Activated naive CD8-positive, alpha-beta T cell treated with anti-CD3 and anti-CD28 coated beads for 36 hours (primary cell): ENCODE measurements at places on chromosomes 11 and 22. TPM values are rescaled to one million over a fixed set of nuclear protein-coding genes. Genes with fewer than 3 reads are reported as not detected.
A peak's percentile ranks its signal among the peaks of the same experiment; 100 is the strongest.

THRSP gene
- not detected for total RNA-seq

RASL10A gene
- total RNA-seq = 0.58 TPM

SAA4 gene
- total RNA-seq = not detected

OR5A1 gene
- total RNA-seq = not detected

INPPL1 gene
- total RNA-seq = 69.5 TPM

TIGD3 gene
- 0.49 TPM for total RNA-seq

MEI1 gene
- 23.4 TPM for total RNA-seq

ASPHD2 gene
- 15.9 TPM for total RNA-seq

RFPL3 gene
- not detected for total RNA-seq

DNA sequence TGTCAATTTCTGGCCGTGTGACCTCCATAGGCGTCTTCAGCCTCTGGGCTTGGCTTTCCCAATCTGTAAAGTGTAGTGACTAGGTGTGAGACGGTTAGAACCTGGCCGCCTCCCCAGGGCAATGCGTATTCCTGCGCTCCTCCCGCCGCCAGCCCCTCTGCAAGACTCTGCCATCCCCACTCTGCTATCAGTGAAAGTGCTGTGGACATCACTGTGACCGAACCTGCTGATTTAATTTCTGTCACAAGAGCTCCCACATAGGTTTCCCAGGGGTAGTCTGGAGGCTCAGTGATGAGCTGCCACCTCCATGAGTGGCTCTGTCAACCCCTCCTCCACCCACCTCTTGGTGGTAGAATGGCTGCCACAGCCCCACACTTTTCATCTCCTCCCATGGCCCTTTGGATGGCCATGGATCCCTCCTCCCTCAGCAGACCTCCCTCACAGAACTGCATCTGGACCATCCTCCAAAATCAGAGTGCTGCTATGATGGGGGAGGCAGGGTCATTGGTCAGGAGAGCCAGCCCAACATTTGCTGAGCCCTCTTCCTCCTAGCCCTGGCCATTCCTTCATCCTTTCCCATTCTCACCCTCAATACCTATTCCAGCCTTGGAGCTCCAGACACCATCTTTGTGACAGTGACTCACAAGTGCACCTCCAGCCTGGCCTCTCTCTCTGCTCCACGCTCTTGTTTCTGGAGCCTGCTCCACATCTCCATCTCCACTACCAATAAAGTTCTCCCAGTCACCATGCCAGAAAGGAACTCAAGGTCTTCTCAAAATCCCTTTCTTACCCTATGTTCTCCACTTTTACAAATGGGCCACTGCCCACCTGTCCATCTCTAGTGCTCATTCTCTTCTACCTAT is 1.5 kb upstream of the GSC2 start:
- no peak overlapping the region for H3K27ac ChIP-seq
- H3K27me3 ChIP-seq = peaks cover 75% of the 10 kb centered on the region
- peaks cover 5% of the 10 kb centered on the region for H3K4me1 ChIP-seq
- no peaks in the 10 kb centered on the region for H3K36me3 ChIP-seq

- H3K36me3 ChIP-seq = no peaks in the 10 kb centered on the region
- H3K27ac ChIP-seq = no peak overlapping the region
- no peak overlapping the region for H3K4me3 ChIP-seq
Observed at GRCh38 chr11:132137981-132138313, 767.5 kb downstream of the NTM start.

GRCh38 chr11:120633616-120634393 is 122.3 kb downstream of the GRIK4 start:
- no peak for DNase-seq
- no peak overlapping the region for H3K4me3 ChIP-seq
- H3K27me3 ChIP-seq = peaks cover 7% of the 10 kb centered on the region
- H3K36me3 ChIP-seq = no peaks in the 10 kb centered on the region
- H3K27ac ChIP-seq = no peak overlapping the region

DNA sequence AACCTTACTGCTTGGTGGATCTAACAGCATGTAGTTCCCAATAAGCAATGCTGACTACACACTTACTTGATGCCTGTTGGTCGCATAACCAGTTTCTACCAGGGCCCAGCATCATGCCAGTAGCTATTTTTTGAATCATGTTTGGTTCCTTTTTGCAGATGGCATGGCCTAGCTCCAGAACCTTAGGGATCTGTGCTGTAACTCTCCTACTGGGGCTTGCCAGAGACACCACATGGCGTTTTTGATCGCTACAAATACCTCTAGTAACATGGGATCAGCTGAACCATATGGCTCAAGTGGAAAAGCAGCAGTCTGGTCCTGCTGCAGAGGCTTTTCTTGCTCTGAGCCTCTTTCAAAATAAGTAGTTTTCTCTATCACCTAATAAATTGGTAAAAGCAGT is 654.6 kb upstream of the API5 start:
- H3K27me3 ChIP-seq = no peaks in the 10 kb centered on the region
- DNase-seq = no peak
- no peak overlapping the region for H3K27ac ChIP-seq
- H3K36me3 ChIP-seq = no peaks in the 10 kb centered on the region
- no peaks in the 10 kb centered on the region for H3K4me1 ChIP-seq

DNA sequence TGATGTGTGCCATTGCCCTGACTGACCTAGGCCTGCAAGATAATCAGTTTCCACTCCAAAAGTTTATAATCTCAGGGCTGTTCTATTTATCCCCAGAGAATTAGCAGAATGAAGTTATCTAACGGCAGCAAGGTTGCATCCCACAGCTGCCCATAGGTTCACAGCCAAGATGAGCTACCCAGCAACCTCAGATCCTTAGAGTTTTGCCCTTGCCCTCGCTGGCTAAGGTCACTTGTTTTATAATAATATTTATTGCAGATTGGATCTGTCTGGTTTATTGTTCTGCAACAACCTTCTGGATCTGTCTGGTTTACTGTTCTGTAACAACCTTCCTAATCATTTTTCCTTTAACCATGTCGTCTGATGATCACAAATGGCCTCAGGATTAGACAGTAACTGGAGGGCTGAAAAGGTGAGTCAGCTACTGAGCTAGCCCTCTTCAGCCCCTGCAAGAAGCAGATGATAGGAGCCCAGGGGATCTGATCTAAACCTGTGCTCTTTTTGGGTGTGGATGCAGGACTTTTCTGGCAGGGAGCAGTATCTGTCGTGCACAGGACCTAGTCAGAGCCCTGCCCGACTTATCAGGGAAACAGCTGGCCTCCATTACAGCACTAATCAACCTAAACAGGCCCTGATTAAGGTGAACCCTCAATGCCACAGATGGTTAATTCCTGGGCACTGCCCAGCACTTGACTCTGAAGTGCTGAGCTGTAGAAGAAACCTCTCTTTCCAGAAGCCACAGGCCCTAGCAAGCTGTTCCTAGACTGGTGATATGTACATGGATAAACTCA is 642.9 kb upstream of the KIRREL3 start:
- no peak overlapping the region for H3K4me3 ChIP-seq
- no peaks in the 10 kb centered on the region for H3K27me3 ChIP-seq
- no peaks in the 10 kb centered on the region for H3K4me1 ChIP-seq

GRCh38 chr22:23903328-23903971 is 9.3 kb downstream of the MIF start:
- H3K36me3 ChIP-seq = peaks cover 18% of the 10 kb centered on the region
- peaks cover 2% of the 10 kb centered on the region for H3K4me1 ChIP-seq

GRCh38 chr22:45426387-45426786 is 12.9 kb downstream of the RIBC2 start:
- no peaks in the 10 kb centered on the region for H3K27me3 ChIP-seq
- H3K27ac ChIP-seq = no peak overlapping the region
- H3K4me3 ChIP-seq = no peak overlapping the region
- H3K4me1 ChIP-seq = no peaks in the 10 kb centered on the region
- DNase-seq = no peak

GRCh38 chr11:119635776-119636175 is 93.2 kb downstream of the NECTIN1 start:
- no peaks in the 10 kb centered on the region for H3K4me1 ChIP-seq
- H3K27me3 ChIP-seq = peaks cover 5% of the 10 kb centered on the region
- DNase-seq = no peak
- no peaks in the 10 kb centered on the region for H3K36me3 ChIP-seq
- no peak overlapping the region for H3K4me3 ChIP-seq

GRCh38 chr22:45254789-45255278 is 14.1 kb upstream of the KIAA0930 start:
- H3K27me3 ChIP-seq = no peaks in the 10 kb centered on the region
- peaks cover 9% of the 10 kb centered on the region for H3K4me1 ChIP-seq
- no peak overlapping the region for H3K4me3 ChIP-seq
- H3K36me3 ChIP-seq = peaks cover 2% of the 10 kb centered on the region
- DNase-seq = peak; percentile 24

GRCh38 chr11:44977493-44977984 is 26.9 kb upstream of the TP53I11 start:
- H3K27me3 ChIP-seq = no peaks in the 10 kb centered on the region
- no peak for DNase-seq
- no peaks in the 10 kb centered on the region for H3K36me3 ChIP-seq
- no peak overlapping the region for H3K27ac ChIP-seq
- H3K4me3 ChIP-seq = no peak overlapping the region

DNA sequence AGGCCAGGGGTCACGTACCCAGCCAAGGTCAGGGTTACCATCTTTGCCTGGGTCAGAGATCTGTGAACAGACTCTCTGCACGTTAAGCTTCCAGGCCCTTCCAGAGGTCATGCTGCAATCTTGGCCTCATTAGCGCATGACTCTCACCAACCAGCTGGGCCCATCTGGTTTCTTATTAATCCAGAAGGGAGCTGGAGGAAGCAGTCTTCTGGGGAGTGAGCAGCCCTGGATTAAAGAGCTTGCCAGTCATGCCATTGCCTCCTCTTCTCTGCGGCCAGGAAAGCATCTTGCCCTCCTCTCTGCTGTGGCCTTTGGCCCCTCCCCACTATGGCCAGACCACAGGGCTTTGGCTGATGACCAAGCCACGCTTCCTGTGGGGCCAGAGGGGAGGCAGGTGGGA is 57.4 kb downstream of the CHST1 start:
- H3K27ac ChIP-seq = no peak overlapping the region
- no peaks in the 10 kb centered on the region for H3K4me1 ChIP-seq
- no peak for DNase-seq
- no peaks in the 10 kb centered on the region for H3K36me3 ChIP-seq

DNA sequence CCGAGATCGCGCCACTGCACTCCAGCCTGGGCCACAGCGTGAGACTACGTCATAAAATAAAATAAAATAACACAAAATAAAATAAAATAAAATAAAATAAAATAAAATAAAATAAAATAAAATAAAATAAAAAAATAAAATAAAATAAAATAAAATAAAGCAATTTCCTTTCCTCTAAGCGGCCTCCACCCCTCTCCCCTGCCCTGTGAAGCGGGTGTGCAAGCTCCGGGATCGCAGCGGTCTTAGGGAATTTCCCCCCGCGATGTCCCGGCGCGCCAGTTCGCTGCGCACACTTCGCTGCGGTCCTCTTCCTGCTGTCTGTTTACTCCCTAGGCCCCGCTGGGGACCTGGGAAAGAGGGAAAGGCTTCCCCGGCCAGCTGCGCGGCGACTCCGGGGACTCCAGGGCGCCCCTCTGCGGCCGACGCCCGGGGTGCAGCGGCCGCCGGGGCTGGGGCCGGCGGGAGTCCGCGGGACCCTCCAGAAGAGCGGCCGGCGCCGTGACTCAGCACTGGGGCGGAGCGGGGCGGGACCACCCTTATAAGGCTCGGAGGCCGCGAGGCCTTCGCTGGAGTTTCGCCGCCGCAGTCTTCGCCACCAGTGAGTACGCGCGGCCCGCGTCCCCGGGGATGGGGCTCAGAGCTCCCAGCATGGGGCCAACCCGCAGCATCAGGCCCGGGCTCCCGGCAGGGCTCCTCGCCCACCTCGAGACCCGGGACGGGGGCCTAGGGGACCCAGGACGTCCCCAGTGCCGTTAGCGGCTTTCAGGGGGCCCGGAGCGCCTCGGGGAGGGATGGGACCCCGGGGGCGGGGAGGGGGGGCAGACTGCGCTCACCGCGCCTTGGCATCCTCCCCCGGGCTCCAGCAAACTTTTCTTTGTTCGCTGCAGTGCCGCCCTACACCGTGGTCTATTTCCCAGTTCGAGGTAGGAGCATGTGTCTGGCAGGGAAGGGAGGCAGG is at the start of gene GSTP1:
TSS of gene GSTP1 (plus strand) at position 566 of the 958 bp plus-strand sequence. CDS start at position 598, 32 bp downstream.
- DNase-seq = peak; percentile 89
- peaks cover 43% of the 10 kb centered on the region for H3K4me1 ChIP-seq
- H3K27me3 ChIP-seq = peaks cover 24% of the 10 kb centered on the region
- H3K36me3 ChIP-seq = peaks cover 43% of the 10 kb centered on the region
- peak within 1 kb of the TSS; percentile 88 for H3K4me3 ChIP-seq

GRCh38 chr11:98434296-98434695 is 586.5 kb upstream of the CNTN5 start:
- H3K36me3 ChIP-seq = no peaks in the 10 kb centered on the region
- H3K27me3 ChIP-seq = no peaks in the 10 kb centered on the region
- H3K27ac ChIP-seq = no peak overlapping the region
- H3K4me1 ChIP-seq = no peaks in the 10 kb centered on the region
- no peak for DNase-seq

DNA sequence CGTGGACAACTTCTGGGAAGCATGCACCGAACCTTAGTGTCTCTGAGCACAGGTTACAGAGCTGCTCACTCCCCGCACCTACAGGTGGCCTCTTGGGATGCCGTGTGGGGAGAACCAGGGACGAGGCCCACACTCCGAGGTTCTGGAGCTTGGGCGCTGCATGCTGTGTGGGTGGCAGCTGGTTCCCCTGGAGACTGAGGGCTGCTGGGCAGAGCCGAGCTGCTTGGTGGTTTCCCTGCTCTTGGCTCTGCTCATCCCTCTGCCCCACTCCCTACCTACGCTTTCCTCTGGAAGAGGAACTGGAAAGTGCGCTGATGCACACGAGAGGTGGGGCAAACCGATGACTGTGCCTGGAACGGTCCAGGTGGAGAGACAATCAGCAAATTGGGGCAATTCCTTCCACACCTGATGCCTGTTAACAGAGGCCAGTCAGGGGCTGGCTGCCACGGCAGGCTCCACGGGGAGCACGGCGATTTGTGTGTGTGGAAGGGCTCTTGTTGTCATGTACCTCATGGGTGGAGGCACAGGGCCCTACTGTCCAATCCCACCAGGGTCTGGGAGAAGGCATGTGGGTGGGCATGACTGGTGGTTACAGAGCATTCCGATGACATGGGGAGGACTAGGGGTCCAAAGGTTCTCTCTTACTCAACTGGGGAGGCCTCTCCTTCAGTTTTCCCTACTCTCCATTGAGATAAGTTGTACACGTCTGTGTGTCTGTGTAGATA is 60.9 kb downstream of the ST14 start:
- no peak for DNase-seq
- no peaks in the 10 kb centered on the region for H3K27me3 ChIP-seq
- no peak overlapping the region for H3K27ac ChIP-seq
- peaks cover 3% of the 10 kb centered on the region for H3K36me3 ChIP-seq

- H3K4me3 ChIP-seq = no peak overlapping the region
- H3K27me3 ChIP-seq = no peaks in the 10 kb centered on the region
- peak overlapping the region; percentile 74 for H3K27ac ChIP-seq
- DNase-seq = no peak
Observed at GRCh38 chr11:72833811-72834493, 19.7 kb downstream of the ATG16L2 start.

GRCh38 chr11:99589771-99590170 is 569.0 kb downstream of the CNTN5 start:
- H3K27ac ChIP-seq = no peak overlapping the region
- no peaks in the 10 kb centered on the region for H3K4me1 ChIP-seq
- no peaks in the 10 kb centered on the region for H3K27me3 ChIP-seq
- no peak for DNase-seq
- no peak overlapping the region for H3K4me3 ChIP-seq

- H3K27me3 ChIP-seq = peaks cover 38% of the 10 kb centered on the region
- H3K27ac ChIP-seq = no peak overlapping the region
- no peak overlapping the region for H3K4me3 ChIP-seq
- H3K36me3 ChIP-seq = peaks cover 1% of the 10 kb centered on the region
- no peaks in the 10 kb centered on the region for H3K4me1 ChIP-seq
Observed at GRCh38 chr11:71383461-71383860, 64.7 kb downstream of the DHCR7 start.
